ENCODE measurements at places on chromosomes 1 and 21.

DNA sequence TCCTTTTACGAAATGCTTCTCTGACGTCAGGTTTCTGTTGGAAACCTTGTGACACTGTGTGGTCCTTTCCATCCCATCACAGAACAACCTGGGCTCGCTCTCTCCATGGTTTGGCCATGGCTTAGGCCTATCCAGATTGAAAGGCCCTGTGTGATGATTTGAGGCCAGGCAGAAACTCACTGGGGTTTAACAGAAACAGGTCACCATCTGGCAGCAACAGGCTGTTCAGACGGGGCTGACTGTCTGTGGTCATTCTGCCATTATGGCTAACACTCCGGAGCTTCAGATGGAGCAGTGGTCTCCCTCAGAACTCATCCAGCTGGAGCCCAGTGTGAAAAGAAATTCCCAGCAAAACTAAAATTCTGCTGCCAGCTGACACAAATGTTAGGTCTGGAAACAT, 9.3 kb downstream of the PLEKHM2 start:
- no peak for DNase-seq

DNA sequence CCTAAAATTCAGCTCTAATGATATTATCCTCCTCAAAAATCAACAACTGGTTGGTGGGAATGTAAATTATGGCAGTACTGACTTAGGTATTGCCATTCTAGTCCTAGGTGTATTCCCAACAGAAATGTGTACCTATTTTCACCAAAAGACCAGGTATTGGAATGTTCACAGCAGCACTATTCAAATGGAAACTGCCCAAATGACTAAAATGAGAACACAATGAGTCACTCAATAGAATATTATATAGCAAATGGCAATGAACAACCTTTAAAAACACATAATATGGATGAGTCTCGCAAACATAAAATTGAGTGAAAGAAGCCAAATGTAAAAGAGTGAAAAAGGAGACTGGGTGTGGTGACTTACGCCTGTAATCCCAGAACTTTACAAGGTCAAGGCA, 44.9 kb downstream of the GADD45A start:
- DNase-seq: no peak

DNA sequence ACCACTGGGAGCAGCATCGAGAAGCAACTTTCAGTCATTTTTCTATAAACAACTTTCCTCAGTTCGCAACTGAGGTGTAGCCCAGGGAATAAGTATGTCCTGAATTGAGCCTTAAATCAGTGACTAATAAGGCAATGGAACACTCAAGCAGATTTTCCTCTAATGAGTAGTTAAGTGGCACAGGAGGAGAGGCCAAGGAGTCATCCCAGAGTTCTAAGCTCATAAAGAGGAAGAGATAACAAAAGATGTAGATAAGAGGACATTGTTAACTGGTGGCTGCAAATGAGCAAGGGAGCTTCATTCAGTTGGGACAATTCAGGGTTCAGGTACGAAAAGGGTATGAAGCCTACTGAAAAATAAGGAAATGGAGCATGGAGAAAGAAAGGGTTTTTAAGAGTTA, 64.5 kb downstream of the LRRC40 start:
- DNase-seq: no peak

GRCh38 chr1:238265866-238266265, 375.1 kb upstream of the ZP4 start:
- DNase-seq: no peak

Measured in activated T-cell treated with anti-CD3 and anti-CD28 coated beads for 4 hours (primary cell).